Astrocyte of the hippocampus (primary cell): ENCODE measurements at places on chromosomes 4 and X.

GRCh38 chrX:118718737-118719136, 8.7 kb upstream of the IL13RA1 start:
- DNase-seq = no peak

GRCh38 chr4:38728631-38729141, 54.1 kb downstream of the TLR10 start:
- DNase-seq = peak; percentile 11

GRCh38 chr4:16764622-16765021, 133.8 kb downstream of the LDB2 start:
- peak; percentile 63 for DNase-seq

- peak; percentile 58 for DNase-seq
These were observed 359.4 kb upstream of the FSTL5 start for GRCh38 chr4:162523171-162523570.
